Stimulated activated CD4-positive, alpha-beta T cell treated with anti-CD3 and anti-CD28 coated beads, TNF-alpha, amount 100 ng/mL, for 4 hours (primary cell): ENCODE measurements at places on chromosomes 2 and 18.

DNA sequence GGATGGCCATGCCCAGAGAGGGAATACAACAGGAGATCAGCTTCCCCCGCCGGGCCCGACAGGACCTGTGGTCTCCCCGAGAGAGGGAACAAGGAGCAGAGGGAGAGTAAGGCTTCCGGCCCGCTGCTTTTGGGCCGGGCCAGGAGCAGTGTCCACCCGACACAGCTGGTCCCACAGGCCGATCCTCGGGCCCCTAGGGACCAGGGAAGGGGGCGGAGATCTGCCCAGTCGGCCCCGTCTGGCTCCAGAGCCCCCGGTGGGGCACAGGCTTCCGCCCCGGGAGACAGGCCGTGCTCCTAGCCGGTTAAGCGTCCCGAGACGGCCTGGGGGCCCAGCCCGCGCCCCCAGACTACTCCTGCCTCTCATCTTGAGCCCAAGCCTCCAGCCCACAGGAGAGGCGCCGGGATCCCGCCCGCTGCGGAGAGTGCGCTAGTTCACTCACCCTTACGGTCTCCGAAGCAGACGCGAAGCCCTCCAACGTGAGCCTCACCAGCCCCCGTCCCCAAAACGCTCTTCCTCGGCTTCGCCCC is at the start of gene MCFD2:
MCFD2 (minus strand) TSS at position 526 of the 530 bp plus-strand sequence. CDS start 6,635 bp downstream, outside the sequence.
- no peak for DNase-seq

GRCh38 chr2:52404866-52405265 is 1362.7 kb upstream of the CHAC2 start:
- no peak for DNase-seq

- no peak for DNase-seq
Measured at GRCh38 chr2:8653485-8653884, 28.4 kb upstream of the ID2 start.

DNA sequence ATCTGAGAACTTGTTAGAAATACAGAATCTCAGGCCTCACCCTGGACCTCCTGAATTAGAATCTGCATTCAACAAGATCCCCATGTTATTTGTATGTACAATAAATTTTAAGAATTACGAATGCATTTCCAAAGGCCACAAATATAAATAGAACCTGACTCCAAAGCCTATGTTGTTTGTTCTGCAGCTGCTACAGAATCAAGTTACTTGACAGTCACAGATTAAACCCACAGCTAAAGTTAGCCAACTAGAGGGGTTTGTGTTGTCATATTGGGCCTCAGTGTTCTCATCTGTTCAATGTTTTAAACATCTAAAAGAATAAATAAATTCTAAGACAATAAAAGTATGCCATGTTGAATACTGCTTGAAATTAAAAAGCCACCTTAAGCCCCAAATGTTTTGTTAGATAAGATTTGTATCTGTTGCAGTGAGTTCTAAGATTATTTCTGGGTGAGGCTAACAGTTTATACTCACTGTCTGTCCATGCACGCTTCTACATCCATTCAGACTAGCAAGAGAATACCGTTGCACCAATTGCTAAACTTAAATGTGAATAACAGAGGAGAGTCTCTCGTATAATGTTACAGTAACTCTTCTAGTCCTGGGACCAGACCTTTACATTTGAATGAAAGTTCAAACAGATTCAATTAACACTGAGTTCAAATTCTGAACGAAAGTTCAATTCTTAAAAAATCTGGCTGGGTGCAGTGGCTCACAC is 200.4 kb downstream of the MEMO1 start:
- no peak for DNase-seq

DNA sequence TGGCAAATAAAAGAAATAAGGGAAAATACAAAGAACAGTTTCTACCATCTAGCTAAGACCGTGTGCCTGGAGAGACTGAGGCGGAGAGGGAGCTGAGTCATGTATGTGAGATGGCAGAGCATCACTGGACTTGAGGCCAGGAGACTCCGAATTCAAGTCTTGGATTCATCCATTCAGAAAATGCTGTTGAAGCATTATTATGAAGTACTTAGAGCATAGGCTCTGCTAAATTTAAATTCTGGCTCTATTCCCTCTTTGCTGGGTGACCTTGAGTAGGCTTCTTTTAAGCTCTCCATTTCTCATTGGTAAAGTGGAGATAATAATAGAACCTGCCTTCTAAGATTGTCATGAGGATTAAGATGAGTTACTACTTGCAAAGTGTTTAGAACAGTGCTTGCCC is 34.7 kb downstream of the NPHP1 start:
- no peak for DNase-seq

DNA sequence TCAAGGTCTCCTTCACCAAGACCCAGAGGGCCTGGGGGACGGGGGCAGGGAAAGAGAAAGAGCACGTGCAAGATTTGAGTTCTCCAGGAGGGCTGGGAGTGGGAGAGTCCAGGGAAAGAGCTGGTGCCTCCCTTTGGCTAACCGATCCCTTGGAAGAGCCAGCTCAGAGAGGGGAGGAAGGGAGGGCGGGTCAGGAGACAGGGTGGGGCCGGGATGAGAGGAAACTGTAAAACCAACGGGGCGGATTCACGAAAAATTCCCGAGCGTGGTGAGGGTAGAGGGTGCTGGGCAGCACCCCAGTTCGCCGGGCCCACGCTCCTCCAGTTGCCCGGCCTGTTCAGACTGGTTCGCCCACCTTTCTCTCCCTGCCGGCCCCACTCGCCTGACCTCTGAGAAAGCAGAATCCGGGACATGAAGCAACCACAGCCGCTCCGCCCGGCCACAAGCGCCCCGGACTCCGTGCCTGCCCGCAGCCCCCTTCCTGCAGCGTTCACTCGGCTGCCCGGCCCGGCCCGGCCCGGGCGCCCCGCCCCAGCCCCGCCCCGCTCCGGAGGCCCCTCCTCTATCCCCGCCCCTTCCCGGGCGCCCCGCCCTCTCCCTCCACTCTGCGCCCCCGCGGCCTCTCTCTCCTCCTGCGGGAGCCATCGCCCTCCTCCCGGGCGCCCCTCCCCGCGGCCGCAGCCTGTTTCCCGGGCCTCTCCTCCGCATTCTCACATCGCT is 230.9 kb upstream of the SMAD2 start:
- peak; percentile 57 for DNase-seq

- DNase-seq = no peak
Measured at GRCh38 chr2:175034716-175035115, 29.5 kb upstream of the CHN1 start.

- DNase-seq = no peak
Measured at GRCh38 chr2:156526950-156527636, 90.9 kb downstream of the GPD2 start.

GRCh38 chr2:64840426-64840881 is 148.7 kb upstream of the SLC1A4 start:
- DNase-seq = no peak

DNA sequence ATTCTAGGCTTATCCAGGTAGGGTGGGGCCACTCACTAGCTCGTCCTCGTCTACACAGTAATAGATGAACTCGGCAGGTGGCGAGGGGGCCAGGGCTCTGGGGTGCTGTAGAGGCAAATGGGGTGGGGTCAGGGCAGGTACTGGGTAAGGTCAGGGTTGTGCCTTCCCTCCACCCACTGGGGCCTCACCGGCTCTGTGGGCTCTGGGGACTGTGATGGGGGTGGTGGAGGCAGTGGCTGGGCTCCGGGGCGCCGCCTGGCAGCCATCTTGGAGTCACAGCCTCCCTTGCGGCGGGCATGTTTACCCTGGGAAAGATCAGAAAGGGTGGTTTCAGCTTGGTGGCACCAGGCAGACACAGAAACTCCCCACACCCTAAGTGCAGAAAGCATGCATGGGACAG is 6.4 kb downstream of the MBD1 start:
- no peak for DNase-seq

- DNase-seq = no peak
Measured at GRCh38 chr2:227849906-227850305, 21.5 kb upstream of the DAW1 start.

GRCh38 chr2:127175041-127175721 is 44.9 kb downstream of the CYP27C1 start:
- DNase-seq = no peak

- no peak for DNase-seq
Measured at GRCh38 chr2:129484999-129485897, 494.2 kb upstream of the RAB6C start.

GRCh38 chr2:227164763-227165291 is 403 bp downstream of the COL4A3 start:
- peak; percentile 0 for DNase-seq

DNA sequence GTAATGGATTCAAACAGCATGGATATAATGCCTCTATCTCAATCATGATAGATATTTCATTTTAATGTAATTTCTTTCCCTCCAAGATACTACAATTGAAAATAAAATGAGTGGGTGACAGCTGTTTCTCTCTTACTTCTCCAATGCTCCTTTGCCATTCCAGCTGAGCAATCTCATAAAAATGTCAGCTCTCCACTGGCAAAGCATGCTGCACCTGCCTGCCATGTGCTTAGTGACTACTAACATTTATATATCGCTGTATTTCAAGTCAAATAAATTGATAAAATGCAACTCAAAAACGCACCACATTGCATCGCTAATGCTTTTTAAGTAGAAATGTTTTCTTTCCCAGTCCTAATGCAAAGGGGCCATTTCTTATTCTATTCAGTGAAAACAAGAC is 1093.9 kb downstream of the CBLN2 start:
- no peak for DNase-seq

DNA sequence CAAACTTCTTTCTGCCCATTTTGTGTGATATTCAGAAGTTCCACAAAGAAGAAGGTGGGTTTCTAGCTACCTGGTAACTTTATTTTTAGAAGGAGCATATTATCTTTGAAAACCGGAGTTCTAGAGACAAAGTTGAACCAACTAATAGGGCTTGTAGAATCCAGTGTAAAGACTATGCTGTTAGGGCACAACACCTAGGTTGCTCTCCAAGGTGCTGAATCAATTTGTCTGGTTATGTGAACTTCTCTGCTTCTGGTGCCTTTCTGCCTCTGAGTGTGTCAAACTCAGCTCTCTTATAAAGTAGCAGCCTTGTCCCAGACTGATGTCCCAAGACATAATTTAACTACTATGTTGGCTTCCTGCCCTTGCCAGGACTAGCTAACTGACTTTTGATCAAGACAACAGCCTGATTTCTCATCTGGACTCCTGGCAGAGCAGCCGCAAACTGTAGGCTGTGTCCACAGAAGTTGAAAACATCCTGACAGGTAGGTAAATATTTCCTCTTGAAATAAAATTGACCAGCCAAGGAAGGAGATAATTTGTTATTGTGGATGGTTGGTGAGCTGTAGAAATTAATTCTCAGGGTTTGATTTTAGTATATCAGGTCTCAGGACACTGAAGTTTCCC is 119.4 kb downstream of the CYRIA start:
- no peak for DNase-seq

DNA sequence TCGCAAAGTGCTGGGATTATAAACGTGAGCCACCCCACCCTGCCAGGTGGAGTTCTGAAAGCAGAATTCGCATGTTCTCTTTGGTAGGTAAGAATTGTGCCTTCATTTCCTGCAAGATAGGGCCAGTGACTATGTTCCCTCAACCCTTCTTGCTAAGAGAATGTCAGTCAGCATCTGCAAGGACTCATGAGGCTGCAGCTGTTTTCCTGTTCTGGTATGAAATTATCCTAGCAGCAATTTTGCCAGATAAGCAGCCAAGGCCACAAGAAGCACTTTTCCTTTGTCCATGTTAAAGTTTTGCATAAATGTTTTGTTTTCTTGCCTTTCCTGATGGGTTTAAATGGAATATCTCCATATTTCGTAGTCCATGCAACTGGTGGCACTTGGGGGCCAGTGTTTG is 6.8 kb upstream of the ARHGAP28 start:
- DNase-seq = no peak

DNA sequence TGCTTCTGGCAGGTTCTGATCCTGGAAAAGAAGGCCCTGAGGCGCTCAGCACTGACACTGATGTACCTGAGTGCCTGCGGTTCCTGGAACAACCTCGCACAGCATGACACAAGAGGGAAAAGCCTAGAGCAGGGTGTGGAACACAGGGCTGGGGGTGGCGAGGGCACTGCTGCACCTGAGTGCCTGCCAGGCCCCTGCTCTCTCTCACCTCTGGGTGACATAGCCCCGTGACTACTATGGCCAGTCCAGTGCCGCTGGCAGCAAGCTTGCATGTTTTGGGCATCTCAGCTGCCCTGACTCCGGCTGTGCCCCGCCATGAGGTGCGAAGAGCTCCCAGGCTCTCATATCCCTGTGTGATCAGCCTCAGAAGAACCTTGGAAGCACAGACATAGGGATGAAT is 825.2 kb upstream of the SALL3 start:
- DNase-seq = no peak

DNA sequence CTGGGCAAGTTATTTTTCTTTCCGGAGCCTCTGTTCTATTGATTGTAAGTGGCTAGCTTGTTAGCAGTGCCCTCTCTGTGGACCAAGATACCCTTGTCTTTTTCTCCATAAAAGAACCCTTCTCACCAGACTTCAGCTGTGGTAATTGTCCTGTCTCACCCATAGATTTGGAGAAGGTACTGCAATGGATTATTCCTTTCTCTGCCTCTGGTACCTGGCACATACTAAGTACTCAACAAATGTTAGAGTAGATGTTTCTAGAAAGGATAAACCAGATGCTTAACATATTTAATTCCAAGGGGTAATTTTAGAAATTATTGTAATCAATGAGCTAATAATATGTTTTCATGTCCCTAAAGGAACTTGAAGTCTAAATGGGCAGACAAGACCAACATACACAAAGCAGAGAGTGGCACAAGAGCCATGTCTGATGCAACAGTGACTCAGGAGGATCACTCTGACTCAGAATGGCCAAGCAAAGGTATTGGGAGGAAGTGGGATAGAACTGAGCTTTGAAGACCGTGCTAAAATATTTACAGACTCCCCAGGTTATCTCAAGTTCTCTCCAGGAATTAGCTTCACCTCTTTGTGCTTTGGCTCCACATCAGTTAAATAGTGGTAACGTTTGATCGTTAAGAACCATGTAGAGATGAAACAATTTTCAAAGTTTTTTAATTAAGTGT is 129.7 kb upstream of the OSR1 start:
- DNase-seq = no peak

GRCh38 chr2:233764264-233764663 is 4.2 kb downstream of the UGT1A1 start:
- DNase-seq = no peak

DNA sequence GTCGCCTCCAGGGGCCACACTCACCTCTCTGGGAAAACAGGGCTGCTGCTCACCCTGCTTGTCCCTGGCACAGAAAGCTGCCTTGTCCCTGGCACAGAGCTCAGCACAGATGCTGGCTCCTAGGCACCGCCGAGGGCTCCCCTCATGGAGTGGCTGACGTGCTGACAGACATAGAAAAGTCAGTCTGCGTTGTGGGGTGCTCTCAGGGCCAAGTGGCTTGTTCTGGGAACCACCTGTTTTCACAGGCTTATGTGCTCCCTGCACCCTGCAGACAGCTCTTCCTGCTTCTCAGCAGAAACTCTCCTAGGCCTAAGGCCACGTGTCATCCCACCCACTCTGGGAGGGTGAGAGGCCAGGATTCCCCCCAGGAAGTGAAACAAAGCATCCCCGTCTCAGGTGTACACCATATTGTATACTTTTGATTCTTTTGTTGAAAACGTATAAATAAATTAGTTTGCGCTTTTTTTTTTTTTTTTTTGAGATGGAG is 84.7 kb upstream of the TMEM200C start:
- no peak for DNase-seq
